ENCODE measurements at places on chromosomes 12 and 14. TPM values are rescaled to one million over a fixed set of nuclear protein-coding genes. Genes with fewer than 3 reads are reported as not detected.

The MANSC4 gene
- total RNA-seq: 0.12 TPM

GRCh38 chr12:2185751-2186341 is 133.1 kb downstream of the CACNA1C start:
- no peak for DNase-seq

The NOC4L gene
- total RNA-seq: 12.1 TPM

- no peak for DNase-seq
Observed at GRCh38 chr14:99931308-99931707, 133.9 kb upstream of the EVL start.

DNA sequence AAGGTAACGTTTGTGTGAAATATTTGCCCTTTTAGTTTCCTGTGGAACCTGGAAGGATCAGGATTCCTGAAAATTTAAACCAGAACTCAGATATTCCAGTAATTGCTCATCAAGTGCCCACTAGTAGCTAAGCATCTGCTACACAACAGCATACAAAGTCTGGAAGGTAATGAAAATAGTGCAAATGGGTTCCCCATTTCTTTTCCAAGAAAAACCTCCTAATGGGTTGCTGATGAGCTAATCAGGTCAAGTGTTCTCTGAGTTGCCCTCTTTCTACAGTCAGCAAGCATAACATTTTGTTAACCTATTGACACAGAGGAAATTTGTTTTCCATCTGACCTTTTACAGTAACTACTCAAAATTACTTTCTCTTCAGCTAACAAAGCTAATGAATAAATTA is 83.6 kb upstream of the PMCH start:
- no peak for DNase-seq

DNA sequence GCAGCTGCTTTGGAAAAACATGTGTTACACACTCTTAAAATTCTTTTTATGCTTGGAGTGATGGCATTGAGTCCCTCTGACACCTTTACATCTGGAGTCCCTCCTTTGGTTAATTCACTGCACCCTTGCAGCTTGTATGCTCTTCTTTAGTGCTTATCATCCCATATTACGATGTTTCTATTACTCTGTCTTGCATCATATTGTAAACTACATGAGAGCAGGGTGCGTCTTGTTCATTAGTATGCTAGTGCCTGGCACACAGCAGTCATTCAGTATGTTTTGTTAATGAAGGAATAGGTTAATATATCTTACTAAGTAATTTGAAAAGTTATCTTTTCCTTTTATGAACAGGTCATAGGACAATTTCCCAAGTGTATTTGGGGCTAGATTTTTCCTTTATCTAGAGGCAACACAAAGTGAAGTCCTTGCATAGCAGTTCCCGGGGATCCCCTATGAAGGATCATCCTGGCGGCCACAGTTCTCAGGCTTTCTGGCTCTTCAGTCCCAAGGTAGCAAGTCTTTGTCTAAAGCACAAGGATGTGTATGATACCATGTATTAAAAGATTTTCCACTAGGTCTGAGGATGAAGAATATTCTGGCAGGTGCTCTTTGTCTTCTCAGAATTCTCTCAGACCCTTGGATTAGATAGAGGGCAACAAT is 363.8 kb downstream of the FUT8 start:
- no peak for DNase-seq

DNA sequence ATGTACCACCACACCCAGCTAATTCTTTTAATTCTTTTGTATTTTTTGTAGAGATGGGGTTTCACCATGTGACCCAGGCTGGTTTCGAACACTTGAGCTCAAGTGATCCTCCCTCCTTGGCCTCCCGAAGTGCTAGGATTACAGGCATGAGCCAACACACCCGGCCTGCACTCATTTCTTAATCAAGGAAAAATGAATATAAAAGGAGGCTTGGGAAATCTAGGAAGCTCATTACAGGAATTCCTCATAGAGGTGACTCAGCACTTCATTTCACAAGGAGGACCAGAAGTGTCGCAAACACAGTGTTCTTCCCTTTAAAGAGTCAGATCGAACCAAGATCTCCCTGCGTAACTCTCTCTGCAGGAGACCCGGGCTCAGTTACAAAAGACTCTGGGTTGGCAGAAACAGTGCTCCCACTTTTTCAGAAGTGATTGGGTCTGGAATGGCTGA is 30.3 kb downstream of the NFKBIA start:
- no peak for DNase-seq

The FRS2 gene
- 128 TPM for total RNA-seq

DNA sequence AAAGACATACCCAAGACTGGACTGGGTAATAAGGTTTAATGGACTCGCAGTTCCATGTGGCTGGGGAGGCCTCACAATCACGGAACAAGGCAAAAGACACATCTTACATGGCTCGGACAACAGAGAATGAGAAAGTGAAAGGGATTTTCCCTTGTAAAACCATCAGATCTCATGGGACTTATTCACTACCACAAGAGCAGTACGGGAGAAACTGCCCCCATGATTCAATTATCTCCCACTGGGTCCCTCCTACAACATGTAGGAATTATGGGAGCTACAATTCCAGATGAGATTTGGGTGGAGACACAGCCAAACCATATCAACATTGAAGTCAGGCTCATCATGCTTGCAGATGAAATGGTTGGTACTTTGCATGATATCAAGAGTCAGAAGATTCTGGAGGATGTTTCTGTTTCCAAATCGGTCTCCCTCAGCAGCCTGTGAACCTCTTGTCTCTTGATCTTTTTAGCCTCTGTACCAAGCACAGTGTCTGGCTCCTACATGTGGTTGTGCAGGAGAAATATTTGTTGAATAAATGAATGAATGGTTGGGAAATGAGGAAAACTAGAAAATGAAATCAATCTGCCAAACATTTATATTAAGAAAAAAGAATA is 98.6 kb downstream of the VRK1 start:
- no peak for DNase-seq

DNA sequence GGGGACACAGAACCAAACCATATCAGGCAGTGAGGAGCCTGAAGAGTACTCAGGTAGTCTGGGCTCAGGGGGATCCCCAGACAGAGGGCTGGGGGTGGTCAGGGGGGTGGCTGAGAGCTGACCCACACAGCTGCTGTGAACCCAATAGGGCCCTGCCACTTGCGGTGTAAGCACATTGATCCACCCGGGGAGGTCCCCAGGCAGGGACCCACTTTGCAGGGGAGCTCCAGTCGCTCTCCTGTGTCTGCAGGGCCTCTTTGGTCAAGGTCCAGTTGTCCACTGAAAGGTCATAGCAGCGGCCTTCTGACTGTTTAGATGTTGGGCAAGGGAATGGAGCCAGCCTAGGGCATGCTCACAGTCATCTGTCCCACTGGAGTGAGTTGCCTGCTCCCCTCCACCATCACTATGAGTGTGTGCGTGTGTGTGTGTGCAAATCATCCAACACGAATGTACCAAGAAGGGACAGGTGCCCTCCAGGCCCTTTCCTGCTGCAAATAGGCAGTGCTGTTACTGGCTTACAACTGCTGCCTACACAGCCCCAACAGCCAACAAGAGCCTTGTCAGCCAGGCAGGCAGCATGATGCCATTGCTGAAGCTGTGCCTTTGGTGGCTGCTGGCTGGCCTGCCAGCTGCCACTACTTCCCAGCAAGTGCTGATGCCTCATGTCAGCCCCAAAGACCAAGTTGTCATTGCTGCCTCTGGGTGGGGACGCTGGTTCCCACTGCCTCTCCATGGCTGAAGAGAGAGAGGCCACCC is 71.3 kb downstream of the TSPAN11 start:
- DNase-seq: no peak

GRCh38 chr14:100803226-100803625 is 22.7 kb upstream of the MEG3 start:
- DNase-seq: no peak

DNA sequence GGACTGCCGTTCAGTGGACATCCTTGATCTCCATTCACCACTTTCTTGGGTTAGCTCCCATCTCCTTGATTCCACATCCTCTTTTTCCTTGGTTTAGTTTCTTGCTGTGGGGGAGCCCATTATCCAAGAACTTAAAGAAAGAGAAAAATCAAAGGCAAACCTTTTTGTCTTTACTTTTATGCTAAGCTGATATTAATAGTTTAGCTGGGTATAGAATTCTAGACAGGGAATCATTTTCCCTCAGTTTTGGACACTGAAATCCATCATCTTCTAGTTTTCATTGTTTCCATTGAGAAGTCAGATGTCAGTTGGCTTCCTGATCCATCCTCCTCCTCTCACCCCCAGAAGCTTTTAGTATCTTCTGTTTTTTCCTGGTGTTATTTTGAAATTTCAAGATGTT is 8.8 kb upstream of the KIF26A start:
- DNase-seq: no peak

- DNase-seq: no peak
Observed at GRCh38 chr12:92036771-92037453, 108.7 kb downstream of the BTG1 start.

DNA sequence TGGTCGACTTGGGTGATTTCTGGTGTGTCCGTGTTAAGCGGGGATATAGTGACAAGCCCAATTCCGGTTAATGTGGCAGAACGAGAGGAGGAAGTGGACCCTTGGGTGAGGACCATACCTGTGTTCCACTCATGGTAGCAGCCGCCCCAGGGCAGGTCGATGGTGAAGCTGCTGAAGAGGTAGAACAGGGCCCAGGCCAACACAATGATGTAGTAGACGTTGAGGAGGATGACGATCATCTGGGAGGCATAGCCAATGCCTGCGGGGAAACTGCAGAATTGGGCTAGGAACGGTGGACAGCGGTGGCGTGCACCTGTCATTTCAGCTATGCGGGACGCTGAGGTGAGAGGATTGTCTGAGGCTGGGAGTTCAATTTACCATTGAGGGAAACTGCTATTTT is 20.1 kb downstream of the SLC6A13 start:
- no peak for DNase-seq

The RPAP3 gene
- 61.9 TPM for total RNA-seq

The USP44 gene
- 67.1 TPM for total RNA-seq

DNA sequence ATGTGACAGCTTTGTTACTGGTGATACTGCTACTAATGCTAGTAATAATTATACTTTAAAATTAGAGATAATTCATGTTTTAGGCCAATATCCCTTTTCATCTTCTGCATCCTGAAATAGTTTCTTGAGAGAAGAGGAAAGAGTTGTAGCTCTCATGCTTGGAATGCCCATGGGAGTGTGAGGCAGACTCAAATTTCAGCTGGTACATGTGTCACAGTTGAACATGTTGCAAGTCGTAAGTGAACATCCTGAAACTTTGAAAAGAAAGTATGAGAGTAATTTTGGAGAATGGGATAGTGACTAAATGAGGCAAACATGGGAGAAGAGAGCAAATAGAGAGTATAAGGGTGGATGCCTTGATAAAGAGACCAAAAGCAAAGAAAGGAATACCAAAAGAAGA is 168.0 kb downstream of the TMTC3 start:
- DNase-seq: no peak

The NPFF gene
- not detected for total RNA-seq

The MSI1 gene
- 40.2 TPM for total RNA-seq

The RPS29 gene
- total RNA-seq: 6,941 TPM

DNA sequence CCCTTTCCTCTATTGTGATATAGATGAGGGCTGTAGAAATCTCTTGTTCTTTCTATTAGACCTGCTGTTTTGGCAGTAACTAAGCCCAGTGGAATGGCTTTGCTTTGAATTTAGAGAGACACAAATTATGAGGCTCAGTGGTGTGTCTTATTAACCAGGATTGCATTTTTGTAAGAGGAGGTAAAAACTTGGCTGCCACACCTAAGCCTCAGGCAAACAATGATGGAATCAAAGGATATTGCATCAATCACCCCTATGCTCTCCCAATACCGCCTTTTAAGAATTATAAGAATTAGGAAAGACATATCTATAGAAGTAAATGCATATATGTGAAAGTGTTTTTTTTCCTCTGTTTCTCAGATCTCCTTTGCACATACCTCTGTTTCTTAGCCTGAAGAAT is 63.3 kb downstream of the ACSS3 start:
- peak; percentile 7 for DNase-seq

The AMDHD1 gene
- 1.1 TPM for total RNA-seq

DNA sequence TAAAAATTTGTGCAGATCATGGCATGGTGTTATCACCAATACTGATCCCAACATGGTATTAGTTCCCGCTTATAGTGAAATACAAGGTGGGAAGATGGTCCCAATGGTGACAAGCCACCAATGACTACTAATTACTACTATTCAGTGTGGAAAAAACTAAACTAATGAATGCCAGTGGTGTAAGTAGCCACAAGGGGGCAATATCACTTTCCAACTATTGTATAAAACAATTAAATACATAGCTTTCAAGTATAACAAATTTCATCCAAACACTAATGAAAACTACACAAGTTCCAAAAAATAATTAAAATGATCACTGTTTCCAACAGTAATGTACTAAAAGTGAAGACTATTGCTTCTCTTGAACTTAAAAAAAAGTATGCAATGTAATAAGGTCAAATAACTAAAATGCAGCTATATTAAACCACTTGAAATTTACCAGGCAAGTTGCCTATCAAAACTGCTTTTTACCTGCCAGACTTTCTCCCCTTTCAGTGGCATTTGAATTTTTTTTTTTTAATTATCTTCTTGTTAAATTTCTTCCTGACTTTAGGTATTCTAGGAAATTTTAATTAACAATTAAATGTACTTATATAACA is 58.0 kb downstream of the PAPLN start:
- peak; percentile 65 for DNase-seq

- DNase-seq: peak; percentile 12
Observed at GRCh38 chr14:45201905-45202304, 51.1 kb downstream of the MIS18BP1 start.

GRCh38 chr14:76346391-76347160 is 29.4 kb upstream of the ESRRB start:
- no peak for DNase-seq

DNA sequence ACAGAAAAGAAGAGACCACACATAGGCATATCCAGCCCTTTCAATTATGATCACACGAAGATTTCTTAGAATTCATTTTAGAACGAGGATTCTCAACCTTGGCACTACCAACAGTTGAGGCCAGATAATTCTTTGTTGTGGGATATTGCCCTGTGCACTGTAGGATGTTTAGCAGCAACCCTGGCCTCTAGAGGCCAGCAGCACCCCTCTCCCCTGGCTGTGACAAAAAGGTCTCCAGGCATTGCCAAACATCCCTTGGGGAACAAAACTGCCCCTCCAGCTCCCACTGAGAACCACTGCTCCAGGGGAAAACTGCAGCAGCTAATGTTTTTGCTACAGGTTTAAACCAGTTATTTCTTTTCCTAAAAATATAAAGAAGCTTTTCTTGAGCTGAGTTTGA is 7.1 kb downstream of the NT5DC3 start:
- peak; percentile 33 for DNase-seq

DNA sequence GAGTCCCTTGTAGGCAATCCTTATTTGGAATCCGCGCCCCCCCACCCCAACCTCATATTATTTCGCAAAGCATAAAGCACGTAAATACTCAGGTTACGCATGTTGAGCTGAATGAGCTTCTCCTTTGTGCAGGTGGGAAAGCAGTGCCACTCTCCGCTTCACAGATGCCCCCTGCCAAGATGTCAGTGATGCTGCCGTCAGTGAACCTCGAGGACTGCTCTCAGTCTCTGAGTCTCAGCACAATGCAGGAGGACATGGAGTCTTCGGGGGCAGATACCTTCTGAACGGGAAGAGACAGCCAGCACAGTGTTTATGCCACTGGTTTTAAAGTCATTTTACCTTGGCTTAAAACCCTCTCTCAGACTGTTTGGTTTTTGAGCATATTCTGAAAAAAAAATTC is 90.1 kb upstream of the DACT1 start:
- no peak for DNase-seq

The SYCP3 gene
- 0.04 TPM for total RNA-seq
